ENCODE measurements at places on chromosomes 13 and 19.

DNA sequence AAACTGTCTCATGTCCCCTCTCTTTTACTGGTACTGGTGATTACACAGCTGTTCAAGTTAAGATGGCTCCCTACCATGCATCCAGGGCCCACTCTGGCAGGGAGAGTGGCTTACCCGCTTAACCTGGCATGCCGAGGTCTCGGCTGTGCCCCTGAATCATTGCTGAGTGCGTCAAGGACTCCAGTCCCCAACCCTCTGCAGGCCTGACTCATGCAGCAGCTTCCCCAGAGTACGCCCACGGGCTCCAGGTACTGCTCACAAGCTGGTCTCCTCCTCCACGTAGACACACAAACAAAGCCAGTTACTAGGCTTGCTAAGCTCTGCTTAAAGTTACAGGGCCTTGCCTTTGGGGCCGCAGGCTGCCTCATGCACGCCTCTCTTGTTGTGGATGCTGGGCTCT, 447.4 kb downstream of the COG6 start:
- DNase-seq = no peak

- peak; percentile 56 for DNase-seq
Observed at GRCh38 chr19:43467730-43468129, 2.3 kb upstream of the LYPD3 start.

- no peak for DNase-seq
Observed at GRCh38 chr19:3605770-3606169, 905 bp downstream of the TBXA2R start.

DNA sequence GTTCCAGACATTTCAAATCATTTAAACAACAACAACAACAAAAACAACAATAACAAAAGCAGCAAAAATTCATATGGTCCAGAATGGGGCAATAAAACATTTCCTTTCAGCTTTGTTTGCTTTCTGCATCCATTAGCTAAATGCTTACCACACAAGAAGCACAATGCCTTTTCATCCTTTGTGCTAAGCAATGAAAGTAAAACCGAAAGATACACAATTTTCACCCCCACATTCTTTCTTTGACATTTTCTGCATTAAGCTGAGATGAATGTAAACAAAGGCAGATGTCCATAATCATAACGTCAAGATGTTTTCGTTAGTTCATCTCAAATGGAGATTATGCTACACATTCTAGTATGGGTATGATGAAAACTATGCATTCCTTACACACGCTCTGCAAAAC, 568.5 kb downstream of the SLITRK6 start:
- no peak for DNase-seq

DNA sequence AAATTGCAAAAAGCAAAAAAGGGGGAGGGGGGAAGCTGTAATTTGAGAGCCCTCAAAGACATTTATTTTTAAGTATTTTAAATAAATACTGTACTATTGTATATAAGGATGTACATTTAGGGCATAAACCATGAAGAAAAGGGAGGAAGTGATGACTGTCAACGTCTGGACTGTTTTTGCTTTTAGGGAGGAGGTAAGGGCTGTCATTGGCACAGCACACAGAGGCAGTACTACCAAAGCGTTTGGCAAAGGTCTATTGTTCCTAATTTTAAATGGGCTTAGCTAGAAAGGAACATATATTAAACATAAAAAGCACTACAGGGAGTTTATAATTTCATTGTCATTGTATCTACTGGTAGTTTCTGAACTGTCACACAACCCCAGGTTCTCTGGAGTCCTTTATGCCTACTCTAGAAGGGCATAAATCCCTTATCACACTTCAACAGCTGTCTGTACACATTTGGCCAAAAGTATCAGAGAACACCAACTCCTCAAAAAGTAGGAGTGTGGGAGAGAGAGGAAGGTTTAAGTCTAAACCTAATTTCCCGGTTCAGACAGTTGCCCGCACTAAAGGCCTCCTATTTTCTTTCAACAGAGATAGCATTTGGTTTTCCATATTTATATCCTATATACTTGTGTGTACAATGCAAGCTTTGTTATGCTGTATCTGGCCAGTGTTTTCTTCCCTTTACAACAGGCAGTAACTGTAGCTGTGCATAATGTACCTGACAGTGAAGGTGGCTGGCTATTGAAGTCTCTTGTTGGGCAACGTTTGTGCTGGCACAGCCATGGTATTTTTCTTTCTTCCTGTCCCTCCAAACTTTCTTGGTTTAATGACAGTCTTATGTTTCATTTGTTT, 406.2 kb downstream of the KLF5 start:
- DNase-seq = peak; percentile 18

- DNase-seq = peak; percentile 80
Observed at GRCh38 chr13:108225440-108225839, 7.2 kb downstream of the ABHD13 start.

GRCh38 chr19:29622166-29623070, 16.3 kb downstream of the POP4 start:
- DNase-seq = peak; percentile 86

- peak; percentile 67 for DNase-seq
Observed at GRCh38 chr19:49761625-49762311, 1.3 kb downstream of the TSKS start.

DNA sequence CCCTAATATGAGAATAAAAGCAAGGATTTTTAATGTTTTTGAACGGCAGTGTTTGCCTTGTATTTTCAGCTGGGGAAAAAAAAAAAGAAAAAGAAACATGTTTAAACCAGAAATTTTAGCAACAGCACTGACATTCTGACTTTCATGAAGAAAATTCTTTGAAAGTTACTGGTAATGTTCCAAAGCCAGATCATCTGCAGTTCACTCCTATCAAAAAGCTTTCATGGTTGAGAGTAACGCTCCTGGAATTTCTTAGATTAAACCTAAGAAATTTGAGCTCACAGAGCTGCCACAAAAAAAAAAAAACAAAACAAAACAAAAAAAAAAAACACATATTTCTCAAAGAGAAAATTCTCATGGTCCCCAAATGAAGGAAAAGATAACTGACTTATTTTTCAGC, 1106.7 kb downstream of the EFNB2 start:
- DNase-seq = no peak

DNA sequence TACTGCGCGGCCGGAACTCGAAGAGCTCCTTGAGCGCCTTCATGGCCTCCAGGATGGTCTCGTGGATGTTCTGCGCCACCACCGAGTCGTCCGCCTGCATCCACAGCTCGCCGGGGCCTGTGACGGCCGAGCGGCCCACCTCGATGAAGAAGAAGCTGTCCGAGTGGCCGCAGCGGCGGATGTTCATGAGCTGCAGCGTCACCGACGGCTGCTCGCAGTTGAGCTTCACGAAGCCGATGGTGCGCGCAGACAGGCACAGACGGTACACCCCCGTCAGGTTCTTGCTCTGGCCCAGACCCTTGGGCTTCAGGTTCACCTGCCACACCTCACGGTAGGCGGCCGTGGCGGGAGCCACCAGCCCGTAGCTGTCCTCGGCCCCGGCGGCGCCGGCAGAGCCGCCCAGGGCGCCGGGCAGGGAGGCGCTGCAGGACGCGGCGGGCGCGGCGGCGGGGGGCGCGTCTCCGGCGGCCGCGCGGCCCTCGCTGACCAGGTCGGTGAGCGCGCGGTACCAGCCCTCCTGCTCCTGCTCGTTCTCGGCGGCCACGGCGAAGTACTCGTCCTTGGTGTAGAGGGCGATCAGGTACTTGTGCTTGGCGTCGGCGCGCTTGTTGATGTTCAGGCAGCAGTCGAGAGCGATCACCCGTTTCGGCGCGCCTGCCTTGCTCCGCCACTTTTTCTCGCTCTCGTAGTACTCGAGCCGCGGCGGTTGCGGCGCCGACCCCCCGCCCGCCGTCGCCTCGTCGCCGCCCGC, 1.1 kb downstream of the IRS2 start:
- DNase-seq = peak; percentile 64

DNA sequence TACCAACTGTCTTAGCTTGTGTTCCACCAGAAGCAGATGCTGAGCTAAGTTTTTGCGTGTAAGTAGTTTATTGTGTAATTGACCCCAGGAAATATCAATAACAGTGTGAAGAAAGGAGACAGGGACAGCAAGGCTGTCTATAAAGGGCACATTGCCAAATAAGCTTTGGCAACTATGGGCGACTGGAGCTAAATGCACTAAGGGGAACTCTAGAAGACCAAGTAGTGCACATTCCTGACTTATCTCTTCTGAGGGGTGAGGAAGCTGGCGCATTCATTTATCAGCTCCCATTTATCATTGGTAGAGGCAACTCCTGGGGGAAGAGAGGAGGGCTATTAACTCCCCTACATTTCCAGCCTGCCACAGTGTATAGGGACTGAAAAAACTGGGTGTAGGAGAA, 135.0 kb downstream of the DLEU7 start:
- no peak for DNase-seq

GRCh38 chr13:28401303-28402056, 93.4 kb downstream of the FLT1 start:
- DNase-seq = peak; percentile 74

DNA sequence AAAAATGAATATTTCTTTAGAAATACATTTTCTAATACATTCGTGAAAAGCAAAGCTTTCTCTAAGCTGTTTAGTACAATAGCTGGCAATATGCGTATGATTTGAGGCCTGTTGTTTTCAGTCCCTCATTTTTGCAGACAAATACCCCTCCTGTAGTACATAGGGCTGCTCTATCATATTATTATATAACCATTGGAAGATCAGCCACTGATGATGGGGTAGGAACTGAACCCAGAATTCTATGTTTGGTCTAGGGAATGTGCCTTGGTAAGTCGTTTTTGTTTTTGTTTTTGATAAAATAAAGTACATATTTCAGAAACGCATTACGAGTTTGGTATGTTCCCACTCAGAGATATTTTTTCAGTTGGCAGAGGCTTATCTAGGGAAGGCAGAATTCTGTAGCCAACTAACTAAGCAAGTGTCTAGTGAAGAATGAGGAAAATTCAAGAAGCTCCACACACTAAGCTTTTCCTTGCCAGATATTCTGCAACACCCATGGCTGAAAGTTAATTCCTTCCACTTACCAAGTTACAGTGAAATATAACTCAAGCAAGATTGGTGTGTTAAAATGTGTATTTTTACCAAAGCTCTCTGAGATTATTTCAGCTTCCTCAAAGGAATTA, 656.9 kb upstream of the MIR17HG start:
- DNase-seq = no peak

- no peak for DNase-seq
Observed at GRCh38 chr13:74114202-74114601, 20.0 kb downstream of the KLF12 start.

- DNase-seq = peak; percentile 75
Observed at GRCh38 chr19:1690699-1691307, 38.4 kb upstream of the TCF3 start.

- DNase-seq = no peak
Observed at GRCh38 chr13:73740666-73741065, 393.5 kb downstream of the KLF12 start.

DNA sequence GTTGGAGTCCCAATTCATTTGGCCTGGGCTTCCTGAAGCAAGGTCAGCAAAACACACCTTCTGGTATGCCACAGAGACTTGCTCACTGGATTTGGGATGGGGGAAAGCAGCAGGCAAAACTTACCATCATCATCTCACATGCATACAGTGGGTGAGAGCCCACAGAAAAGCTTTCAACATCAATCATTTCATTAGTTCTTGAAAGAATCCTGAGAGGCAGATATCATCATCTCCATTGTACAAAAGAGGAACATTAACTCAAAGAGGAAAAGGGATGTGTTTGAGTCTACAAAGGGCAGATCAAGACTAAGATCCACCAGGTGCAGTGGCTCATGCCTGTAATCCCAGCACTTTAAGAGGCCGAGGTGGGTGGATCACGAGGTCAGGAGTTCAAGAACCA, 6.4 kb downstream of the WDR87 start:
- no peak for DNase-seq

- peak; percentile 18 for DNase-seq
Observed at GRCh38 chr19:49200238-49200862, 42.8 kb downstream of the TRPM4 start.

GRCh38 chr13:80504453-80504852, 163.5 kb upstream of the SPRY2 start:
- no peak for DNase-seq
